ENCODE measurements at places on chromosomes 6 and 20.

GRCh38 chr6:119446609-119447008 is 97.0 kb upstream of the MAN1A1 start:
- DNase-seq = no peak

DNA sequence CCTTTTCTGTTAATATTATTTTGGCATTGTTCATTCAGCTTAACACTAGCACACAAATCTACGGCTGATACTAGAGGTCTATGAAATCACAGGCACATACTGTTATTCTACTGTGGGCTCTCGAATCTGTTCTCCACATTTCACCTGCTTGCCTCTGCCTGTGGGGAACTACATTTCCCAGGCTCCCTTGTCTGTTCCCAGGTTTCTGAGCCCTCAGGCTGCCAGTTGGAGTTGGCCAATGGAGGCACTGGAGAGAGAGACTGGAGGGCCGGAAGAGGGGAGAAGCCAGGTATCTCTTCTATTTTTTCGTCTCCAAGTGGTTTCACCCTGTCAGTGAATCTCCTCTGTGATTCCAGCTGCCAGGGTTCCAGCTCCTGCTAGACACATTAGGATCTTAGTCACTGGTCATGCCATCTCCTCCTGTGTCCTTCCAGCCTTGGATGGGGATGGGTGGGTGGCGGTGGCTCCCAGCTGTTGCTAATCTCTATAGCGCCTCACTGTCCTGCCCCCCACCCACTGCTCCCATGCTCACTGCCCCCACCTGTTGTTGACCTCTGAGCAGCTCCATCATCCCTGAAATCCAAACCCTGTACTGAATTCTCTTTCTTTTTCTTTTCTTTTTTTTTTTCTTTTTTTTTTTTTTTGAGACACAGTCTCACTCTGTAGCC is 188.2 kb downstream of the LRFN2 start:
- DNase-seq = no peak

DNA sequence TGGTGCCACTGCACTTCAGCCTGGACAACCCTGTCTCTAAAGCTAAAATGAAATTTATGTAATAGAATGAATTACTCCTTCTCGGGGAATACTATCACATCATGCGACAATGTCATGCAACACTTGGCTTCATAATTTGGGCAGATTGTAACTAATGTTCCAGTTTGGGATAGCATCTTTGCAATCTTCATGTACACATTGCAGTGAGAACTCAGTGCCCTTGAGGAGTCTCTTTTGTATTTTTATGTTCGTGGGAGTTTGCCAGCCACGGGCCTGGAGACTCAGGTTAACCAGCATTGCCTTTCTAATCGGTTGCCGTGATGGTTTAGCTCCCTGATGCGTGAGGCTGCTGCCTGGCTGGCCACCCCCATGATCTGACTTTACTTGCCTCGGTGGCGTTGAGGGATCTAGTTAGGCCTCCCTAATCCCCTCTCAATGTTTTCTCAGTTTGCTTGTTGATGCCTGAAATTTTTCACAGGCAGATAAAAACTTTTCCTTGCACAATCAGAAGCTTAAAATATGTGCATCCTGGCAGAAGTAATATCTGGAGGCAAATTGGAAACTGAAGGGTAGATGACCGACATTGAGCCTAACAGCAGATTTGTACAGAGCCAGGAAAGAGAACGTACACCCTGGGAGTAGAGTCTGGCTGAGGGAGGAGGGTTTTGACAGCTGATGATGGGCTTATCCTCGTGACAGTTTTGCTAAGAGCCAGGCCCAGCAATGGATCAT is 2.4 kb downstream of the GMPR start:
- DNase-seq = no peak

DNA sequence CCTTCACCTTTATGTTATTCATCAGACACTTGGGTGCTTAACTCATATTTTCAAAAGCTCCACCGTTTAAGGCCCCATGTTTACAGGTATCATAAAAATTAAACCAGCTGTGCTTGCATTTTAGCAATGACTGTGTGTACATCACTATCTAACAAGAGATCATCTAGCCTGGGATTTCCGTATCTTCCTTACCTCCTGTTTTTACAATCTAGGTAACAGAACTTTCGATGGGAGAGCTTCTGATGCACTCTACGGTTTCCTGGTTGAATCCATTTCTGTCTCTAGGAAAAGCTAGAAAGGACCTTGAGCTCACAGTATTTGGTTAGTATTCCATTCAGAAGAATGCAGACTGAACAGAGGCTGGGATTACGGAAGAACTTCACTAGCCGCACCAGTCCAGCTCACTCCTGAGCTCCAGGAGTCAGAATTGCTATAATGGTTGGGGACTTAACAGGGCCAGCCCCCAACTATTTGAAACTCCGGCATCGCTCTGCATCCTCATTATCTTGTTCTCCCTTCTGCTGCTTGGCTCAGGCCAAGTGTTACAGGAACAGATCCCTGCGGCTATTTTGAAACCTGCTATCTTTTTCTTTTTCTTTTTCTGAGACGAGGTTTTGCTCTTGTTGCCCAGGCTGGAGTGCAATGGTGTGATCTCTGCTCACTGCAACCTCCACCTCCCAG is 13.0 kb upstream of the CLDN20 start:
- DNase-seq = no peak

- DNase-seq = no peak
Measured at GRCh38 chr20:16740365-16741072, 7.6 kb upstream of the OTOR start.

DNA sequence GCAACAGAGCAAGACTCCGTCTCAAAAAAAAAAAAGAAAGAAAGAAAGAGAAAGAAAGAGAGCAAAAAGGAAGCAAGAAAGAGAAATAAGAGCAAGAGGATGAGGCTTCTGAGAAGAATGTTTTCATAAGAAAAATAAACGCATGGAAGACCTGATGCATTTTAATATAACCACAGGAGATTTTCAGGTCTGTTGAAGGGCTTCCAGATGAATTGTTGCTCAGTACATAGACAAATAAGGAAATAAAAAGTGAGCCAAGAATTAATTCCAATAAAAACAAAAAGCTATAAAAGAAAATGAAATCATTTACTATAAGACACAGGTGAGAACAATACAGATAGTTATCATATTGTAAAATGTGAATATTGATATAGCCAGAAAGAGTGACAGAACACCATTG is 43.5 kb downstream of the PERP start:
- no peak for DNase-seq
